ENCODE measurements at places on chromosomes 4 and X. TPM values are rescaled to one million over a fixed set of nuclear protein-coding genes. Genes with fewer than 3 reads are reported as not detected.

PCDH19 gene
- 0.34 TPM for total RNA-seq

TKTL2 gene
- total RNA-seq = not detected

XAGE2 gene
- total RNA-seq = not detected

SYTL5 gene
- total RNA-seq = not detected

KLHL4 gene
- total RNA-seq = 13.9 TPM

MAGED4B gene
- 75.3 TPM for total RNA-seq

MAGEB5 gene
- not detected for total RNA-seq

GAGE2A gene
- not detected for total RNA-seq

SETD7 gene
- total RNA-seq = 48.4 TPM

CT45A3 gene
- not detected for total RNA-seq

LARP1B gene
- total RNA-seq = 11.5 TPM

SHROOM3 gene
- 9.5 TPM for total RNA-seq

ARHGEF9 gene
- total RNA-seq = 8.7 TPM

NEUROG2 gene
- not detected for total RNA-seq

RAB9B gene
- total RNA-seq = 1.5 TPM

RCHY1 gene
- 19.6 TPM for total RNA-seq

ATRX gene
- 47.9 TPM for total RNA-seq

GYPA gene
- not detected for total RNA-seq

PRMT9 gene
- 15.9 TPM for total RNA-seq

PPP4R3C gene
- total RNA-seq = not detected
